ENCODE measurements at places on chromosomes 12 and 14.

- DNase-seq = no peak
Measured at GRCh38 chr14:71061458-71061857, 154.2 kb downstream of the PCNX1 start.

- no peak for DNase-seq
Measured at GRCh38 chr12:93938317-93938716, 210.1 kb upstream of the PLXNC1 start.

GRCh38 chr14:50529288-50530179, 2.8 kb downstream of the MAP4K5 start:
- no peak for DNase-seq

DNA sequence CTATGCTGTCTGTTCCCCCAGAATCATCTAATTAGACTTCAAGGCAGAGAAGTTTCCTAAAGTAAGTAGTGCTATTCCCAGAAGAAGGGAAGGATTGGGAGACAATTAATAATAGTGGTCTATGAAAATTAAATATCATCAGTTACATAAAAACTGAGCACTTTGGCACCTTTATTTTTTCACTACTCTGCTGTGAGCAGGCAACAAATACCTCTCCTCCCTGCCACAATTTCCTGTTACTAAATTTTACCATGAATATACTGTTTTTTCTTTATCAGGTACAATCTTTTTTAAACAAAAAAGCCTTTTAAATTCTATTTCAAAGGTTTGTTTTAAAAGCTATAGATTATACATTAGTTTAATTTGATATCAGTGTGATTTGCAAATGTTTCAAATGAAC, 29.4 kb upstream of the KRAS start:
- no peak for DNase-seq

DNA sequence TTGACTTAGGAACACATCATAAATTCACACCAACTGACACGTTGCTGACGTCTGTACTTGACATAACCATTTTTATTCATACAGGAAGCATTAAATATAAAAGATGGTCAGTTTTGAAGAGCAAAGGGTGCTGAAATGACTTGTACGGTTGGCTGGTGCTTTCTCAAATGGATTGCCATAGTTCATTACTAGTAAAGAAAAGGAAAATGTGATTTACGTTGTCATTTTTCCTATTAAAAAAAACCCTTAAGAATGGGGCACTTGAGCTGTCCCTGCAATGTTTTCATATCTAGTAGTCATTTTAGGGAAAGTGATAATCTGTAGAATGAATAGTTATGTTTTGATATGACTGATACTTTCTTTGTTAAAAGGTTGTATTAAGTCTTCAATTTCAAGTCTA, 22.5 kb upstream of the MANSC4 start:
- no peak for DNase-seq

DNA sequence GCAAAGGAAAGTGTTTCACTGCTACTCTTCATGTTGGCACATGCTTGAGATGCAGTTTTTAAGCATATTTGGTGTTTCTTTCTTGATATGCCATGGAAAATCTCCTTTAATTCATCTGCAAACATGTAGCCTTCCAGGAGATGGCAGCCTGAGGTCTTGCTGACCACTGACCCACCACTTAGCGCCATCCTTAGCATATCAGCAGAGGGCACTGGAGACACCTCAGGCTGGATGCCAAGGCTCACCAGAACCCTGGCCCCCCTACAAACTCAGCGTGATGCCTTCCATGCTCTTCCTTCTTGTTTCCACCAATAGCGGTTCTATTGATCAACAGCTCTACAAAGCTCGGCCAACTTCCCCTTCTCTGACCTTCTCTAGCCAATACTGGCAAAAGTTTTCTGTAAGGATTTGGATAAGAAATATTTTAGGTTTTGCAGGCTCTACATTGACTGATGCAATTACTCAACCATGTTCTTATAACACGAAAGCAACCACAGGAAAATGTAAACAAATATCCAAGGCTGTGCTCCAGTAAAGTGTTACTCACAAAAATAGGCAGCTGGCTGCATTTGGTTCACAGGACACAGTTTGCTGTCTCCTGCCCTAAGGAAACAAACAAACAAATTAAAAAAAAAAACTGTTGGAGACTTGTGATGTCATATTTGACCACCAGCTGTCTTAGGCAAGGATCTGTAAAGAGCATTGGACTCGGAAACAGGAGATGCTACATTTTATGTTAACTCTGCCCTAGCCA, 209.7 kb downstream of the SLC15A4 start:
- peak; percentile 72 for DNase-seq

DNA sequence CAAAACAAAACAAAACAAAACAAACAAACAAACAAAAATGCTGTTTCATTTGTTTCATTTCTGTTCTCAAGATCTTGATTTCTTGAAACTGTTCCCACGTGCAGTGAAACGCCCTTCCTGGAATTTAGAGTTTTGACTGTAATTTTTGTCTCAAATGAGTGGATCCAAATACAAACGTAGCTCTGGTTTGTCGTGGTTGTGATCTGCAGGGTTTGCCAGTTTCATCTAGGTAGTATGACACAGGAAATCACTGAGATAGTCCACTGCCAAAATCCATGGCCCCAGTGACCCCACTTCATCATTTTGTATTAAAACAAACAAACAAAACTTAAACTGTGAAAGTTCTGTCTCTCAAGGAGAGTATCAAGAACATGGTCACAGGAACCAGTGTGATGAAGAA, 838.6 kb downstream of the BCL11B start:
- DNase-seq = no peak

DNA sequence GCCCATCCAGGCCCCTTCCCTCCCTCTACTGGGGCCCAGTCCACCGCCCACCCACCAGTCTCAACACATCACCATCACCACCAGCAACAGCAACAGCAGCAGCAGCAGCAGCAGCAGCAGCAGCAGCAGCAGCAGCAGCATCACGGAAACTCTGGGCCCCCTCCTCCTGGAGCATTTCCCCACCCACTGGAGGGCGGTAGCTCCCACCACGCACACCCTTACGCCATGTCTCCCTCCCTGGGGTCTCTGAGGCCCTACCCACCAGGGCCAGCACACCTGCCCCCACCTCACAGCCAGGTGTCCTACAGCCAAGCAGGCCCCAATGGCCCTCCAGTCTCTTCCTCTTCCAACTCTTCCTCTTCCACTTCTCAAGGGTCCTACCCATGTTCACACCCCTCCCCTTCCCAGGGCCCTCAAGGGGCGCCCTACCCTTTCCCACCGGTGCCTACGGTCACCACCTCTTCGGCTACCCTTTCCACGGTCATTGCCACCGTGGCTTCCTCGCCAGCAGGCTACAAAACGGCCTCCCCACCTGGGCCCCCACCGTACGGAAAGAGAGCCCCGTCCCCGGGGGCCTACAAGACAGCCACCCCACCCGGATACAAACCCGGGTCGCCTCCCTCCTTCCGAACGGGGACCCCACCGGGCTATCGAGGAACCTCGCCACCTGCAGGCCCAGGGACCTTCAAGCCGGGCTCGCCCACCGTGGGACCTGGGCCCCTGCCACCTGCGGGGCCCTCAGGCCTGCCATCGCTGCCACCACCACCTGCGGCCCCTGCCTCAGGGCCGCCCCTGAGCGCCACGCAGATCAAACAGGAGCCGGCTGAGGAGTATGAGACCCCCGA, 6.8 kb upstream of the RNU7-1 start:
- no peak for DNase-seq

- DNase-seq = no peak
Measured at GRCh38 chr12:68786929-68787328, 21.0 kb upstream of the MDM2 start.

- no peak for DNase-seq
Measured at GRCh38 chr12:11702959-11703358, 53.5 kb downstream of the ETV6 start.

DNA sequence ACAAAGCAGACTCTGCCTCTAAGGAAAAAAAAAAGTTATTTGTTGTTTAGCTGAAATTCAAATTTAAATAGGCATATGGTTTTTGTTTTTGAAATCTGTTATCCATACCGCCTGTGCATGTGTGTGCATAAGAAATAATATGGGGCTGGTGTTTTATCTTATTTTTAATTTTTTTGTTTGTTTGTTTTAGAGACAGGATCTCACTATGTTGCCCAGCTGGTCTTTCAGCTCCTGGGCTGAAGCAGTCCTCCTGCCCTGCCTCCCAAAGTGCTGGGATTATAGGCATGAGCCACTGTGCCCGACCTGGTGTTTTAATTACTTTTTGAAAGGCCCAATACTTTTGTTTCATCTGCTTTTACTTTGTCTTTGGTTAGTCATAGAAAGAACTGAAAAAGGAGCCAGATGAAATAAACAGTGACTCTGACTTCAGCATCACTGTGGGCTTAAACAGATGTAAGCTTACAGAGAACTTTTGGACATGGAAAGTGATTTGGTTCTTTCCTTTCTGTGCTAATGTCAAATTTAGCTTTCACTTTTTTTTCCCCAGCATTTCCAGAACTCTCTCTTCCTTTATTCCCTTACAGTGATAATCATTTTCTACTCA, 37.2 kb downstream of the SUPT16H start:
- DNase-seq = no peak

GRCh38 chr14:63308723-63309317, 9.9 kb downstream of the GPHB5 start:
- DNase-seq = no peak

GRCh38 chr14:74647678-74648461, 35.8 kb upstream of the LTBP2 start:
- DNase-seq = peak; percentile 51

- DNase-seq = no peak
Measured at GRCh38 chr14:53569446-53569845, 387.2 kb downstream of the BMP4 start.

DNA sequence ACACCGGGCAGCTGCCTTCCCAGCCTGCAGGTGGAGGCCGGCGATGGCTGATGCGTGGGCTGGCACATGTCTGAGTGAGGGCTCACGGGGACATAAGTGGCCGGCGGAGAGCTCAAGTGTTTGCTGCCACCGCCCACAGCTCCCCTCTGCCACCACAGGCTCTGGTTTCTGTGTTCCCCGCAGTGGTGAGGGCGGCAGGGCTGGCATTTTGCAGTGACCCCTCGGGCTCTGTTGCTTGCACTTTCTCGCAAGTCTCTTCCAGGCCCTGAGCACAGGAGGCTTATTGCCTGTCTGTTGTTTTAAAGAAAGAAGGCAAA, 271.0 kb upstream of the RTL1 start:
- DNase-seq = peak; percentile 12

DNA sequence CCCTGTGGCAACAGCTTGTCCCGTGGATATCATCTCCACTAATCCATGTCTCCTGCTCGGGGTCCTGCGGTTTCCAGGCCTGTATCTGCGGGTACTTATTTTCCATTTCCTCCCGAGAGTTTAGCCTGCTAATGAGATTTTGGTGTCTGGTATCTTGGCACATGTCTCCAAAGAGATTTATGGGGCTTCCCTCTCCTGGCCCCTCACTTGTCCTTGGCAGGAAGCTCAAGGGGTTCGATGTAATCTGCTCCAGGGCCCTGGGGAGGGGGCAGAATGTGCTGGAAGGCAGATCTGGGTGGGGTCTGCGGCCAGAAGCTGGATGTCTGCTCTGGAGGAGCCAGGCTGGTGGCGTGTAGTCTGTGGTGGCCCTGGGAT, 85.7 kb downstream of the KIF26A start:
- peak; percentile 73 for DNase-seq

- DNase-seq = no peak
Measured at GRCh38 chr12:108811411-108812180, 45.8 kb downstream of the SSH1 start.

DNA sequence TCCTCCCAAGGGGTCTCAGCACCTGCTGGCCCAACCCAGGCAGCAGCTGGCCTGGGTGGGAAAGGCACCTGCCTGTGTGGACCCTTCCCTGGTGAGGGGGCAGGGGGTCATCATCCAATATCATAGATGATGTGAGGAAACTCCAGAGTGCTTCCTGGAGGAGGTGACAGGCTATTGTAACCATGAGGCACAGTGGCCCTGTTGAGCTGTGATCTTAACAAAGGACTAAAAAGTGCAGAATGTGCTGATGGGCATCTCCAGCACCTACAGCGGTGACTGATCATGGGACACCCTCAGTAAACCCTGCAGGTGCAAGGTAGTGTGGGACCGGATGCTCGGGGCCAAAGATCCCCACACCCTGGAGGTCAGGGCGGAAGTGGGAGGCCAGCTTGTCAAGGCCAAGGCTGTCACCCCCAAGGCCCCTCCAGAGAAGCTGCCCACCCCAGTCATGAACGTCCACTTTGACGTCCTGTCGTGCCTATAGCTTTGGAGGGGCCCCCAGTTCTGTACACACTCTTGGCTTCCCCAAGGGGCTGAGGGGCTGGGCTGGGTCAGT, 7.5 kb downstream of the MMP17 start:
- no peak for DNase-seq

DNA sequence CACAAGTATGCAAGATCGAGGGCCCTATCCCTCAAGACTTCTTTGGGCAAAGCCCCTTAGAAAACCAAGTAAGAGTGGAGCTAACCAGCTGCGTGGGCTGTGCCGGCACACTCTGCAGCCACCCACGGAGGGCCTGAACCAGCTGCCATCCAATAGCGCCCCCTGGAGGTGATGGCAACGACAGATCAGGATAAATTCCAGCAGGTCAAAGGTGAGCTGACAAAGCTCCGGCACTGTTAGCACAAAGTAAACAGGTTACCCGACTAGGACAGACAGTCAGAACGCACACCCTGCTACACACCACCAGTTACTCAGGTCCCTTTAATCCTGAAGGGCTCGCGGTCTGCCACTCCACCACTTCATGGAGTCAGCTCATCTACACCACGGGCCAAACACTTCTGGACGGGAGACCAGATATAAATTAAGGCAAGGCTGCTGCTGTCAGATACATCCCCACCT, 4.9 kb downstream of the ZBTB39 start:
- DNase-seq = peak; percentile 38

DNA sequence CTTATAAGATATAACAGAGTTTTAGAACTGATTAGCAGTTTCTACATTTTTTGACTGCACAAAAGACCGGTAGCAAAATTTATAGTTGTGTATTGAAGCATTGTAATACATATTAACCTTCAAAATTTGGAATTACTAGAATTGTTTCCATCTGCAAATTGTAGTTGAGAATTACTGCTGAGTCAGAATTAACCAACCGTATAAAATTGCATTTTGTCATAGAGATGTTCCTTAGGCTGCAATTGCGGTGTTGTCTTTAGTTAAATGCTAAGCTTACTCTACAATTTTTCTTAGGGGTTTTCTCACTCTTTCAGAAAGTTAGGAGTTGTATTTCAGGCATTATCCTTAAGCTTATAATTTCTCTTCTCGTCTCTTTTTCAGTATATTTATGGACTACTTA, 132.2 kb downstream of the PLEKHA5 start:
- no peak for DNase-seq

GRCh38 chr12:20210621-20211215, 157.6 kb upstream of the PDE3A start:
- DNase-seq = no peak

GRCh38 chr14:101755591-101756324, 5.8 kb upstream of the PPP2R5C start:
- no peak for DNase-seq

DNA sequence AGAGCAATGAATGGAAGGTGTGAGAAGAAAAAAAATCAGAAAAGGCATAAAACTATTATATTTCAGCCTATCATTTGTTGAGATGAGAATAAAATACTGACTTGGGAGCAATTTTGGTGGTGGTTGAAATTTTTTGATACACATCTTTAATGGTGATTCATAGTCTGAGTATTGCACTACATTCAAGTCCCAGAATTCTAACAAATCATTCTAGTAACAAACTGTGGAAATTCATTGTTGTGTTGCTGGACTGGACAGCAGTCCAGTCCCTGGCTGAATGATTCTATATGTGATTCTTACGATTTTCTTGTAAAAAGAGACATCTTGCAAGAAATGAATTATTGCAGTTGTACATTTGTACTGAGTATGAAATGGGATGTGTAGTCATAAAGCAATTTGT, 268.6 kb downstream of the TRHDE start:
- DNase-seq = no peak

- no peak for DNase-seq
Measured at GRCh38 chr14:64943556-64943955, 1.0 kb upstream of the GPX2 start.
